ENCODE measurements at places on chromosomes 12 and 14.
A peak's percentile ranks its signal among the peaks of the same experiment; 100 is the strongest.

GRCh38 chr12:60594035-60594711, 998.3 kb downstream of the SLC16A7 start:
- DNase-seq: no peak

DNA sequence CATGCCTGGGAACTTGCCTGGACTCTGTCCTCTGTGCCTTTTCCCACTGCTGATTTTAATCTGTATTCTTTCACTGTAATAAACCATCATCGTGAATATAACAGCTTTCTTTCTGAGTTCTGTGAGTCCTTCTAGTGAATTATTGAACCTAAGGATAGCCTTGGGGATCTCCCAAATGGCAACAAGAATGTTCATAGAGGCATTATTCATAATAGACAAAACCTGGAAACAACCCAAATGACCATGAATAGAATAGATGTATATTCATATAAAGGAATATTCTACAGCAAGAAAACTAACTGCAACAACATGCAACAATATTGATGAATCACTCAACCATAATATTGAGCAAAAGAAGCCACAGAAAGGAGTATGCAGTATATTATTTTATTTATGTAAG, 44.7 kb upstream of the CEP83 start:
- DNase-seq: no peak

GRCh38 chr12:131734336-131735152, 23.7 kb downstream of the SFSWAP start:
- no peak for DNase-seq

GRCh38 chr14:91249841-91250616, 5.5 kb upstream of the GPR68 start:
- no peak for DNase-seq

DNA sequence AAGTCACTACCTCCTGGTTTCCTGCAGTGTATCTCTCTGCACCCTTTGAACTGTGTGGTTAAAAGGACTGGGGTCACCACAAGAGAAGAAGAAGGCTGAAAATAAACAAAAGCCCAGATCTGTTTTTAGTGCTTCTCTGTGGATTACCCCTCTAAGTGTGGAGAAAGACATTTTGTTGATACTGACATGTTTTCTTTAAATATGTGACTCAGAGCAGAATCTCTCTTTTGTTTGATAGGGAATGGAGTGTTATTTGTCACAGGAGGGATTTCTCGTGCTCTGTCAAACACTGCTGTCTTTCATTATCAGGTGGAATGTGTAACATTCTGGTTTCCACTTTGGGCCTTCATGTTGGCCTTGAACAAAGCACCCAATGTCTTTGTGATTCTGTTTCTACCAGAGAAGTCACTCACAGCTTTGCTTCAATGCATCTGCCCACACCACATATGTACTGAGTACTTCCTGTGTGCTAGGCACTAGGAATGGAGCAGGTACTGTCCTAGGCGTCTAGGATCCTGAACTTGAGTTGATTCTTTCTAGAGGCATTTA, 82.1 kb downstream of the PLXNC1 start:
- no peak for DNase-seq

GRCh38 chr12:131980263-131980662, 30.5 kb downstream of the EP400 start:
- peak; percentile 43 for DNase-seq

DNA sequence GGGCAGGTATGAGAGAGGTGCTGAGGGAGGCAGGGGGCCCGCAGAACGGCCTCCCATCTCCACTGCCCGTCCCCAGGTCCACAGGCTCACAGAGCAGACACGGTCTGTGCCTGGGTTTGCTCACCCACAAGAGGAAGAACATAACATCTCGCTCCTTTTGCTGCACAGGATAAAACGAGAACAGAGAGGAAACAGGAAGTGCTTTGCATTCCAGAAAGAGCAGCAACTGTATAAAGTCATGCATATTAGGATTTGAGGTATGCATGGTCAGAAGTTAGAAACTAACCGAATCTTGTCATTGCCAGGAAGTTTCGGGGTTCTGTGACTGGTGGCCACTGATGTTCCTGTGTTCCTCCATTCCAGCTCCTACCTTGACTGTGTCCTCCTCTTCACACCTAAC, 25.0 kb downstream of the NTF3 start:
- no peak for DNase-seq

DNA sequence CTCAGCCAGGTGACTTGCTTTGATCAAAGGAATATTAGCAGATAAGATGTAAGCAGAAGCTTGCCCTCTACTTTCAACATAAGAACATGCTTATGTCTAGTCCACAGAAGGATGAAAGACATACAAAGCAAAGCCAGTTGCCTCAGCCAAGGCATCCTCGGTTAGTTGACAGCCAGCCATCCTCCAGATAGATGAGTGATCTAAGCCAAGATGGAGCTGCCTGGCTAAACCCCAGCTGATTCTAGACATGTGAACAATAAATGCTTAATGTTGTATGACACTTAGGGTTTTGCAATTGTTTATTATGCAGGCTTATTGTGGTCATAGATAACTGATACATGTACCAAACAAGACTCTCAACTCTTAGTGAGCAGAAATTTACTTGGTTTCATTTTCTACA, 157.6 kb upstream of the TMTC2 start:
- DNase-seq: no peak

DNA sequence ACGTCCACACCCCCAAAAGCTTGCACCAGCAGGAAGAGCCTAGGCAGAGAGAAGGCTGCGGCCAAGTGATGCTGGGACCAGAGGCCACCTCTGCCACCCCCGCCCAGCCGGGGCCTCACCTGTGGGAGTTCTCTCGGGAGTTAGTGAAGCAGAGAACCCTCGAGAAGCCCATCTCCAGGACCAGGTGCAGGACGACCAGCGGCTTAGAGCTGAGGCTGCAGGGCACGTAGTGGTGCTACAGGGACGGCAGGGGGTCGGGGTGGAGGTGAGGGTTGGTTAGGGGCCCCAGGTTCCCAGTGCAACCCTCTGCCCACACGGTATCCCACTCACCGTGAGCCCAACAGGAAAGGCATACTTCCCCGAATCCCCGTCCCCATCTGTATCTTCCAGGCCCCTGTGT, 3.6 kb downstream of the DDX51 start:
- DNase-seq: no peak

DNA sequence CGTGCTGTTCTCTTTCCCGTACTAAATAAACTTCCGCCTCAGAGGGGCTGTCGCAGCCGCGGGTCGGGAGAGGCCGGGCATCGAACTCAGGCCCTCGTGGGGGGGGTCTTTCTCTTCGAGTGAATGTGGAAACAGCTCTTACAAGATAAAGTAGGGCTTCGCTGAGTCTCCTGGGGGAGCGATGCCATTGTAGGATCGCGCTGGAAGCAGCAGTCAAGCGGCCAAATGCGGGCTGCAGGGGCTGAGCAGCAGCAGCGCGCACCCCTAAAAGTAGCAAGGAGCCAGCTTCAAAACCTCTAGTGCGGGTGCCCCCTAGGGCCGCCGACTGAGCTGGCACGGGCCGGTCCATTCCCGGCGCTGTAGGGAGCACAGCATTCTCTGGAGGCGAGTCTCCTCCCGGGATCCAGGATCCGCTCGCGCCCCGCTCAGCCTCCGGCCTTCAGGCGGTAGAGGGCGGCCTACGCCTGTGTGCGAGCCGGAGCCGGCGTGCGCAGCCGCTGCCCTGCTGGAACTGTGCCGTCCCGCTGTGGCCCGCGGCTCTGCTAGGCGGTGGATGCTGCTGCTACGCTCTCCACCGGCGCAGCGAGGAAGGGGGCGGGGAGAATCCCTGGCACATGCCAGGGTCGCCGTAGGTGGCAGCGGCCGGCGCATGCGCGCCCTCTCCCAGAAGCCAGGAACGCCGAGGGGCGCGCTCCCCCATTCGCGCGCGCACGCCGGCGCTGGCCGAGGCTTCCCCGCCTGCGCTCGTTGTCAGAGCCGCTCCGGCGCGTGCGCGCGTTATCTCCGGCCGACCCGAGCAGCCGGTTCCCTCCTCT, at the start of gene FUT8:
Gene FUT8 (plus strand): TSS at position 699 of the 815 bp plus-strand sequence. CDS start 148,834 bp downstream, outside the sequence.
- DNase-seq: peak; percentile 94

DNA sequence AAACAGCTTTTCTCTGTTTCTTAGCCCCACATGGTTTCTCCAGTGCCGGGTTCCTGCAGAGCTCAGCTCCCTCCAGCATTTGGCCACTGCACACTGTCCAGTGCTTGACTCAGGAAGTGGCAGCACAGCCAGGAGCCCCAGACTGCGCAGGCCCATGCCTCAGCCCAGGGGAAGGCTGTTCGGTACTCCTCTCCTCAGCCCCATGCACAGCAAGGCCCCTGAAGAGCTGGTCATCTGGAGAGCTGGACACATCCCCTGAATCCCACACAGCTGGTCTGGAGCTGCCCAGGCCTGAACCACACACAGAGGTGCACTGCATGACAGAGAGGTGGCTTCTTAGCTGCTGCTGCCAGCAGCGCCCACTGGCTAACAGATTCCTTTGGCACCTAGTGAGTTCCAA, 48.3 kb downstream of the STAB2 start:
- no peak for DNase-seq

- DNase-seq: no peak
Observed at GRCh38 chr14:92463141-92463540, 50.4 kb upstream of the RIN3 start.

DNA sequence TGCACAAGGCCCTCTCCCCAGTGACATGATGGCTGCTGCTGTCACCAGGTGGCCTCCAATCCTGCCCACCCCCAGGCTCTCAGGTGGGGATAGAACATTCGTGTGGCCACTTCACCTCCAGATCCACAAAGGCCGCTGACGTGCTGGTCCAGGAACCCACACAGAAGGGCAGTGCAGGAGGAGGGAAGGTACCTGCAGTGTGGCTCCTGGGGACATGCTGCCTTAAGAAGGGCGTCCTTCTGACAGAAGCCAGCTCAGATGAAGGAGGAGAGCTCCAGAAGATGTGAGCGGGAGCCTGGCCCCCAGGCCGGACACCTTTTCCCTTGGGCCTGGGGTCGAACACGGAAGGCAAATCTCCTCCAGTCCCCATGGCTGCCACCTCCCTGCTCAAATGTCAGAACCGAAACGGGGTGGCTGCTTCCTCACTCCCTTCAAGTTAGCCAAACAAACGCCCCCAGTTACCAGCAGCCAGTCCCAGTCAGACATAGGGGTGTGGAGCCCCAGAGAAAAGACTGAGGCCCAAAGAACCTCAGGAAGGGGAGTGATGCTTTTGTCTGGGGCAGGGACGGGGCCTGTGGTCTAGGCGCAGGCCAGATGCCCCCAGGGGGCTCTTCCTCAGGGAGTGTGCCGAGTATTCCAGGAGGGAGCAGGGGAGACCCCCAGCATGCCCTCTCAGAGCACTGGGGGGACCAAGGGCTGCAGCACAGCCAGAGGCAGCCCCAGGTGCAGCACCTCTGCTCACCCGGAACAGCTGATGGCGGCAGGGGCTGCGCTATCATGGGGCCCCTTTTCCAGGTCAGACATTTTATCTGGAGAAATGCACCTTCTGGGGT, 155.9 kb downstream of the CALM1 start:
- no peak for DNase-seq

GRCh38 chr12:49870501-49871262, 27.8 kb upstream of the BCDIN3D start:
- DNase-seq: no peak

DNA sequence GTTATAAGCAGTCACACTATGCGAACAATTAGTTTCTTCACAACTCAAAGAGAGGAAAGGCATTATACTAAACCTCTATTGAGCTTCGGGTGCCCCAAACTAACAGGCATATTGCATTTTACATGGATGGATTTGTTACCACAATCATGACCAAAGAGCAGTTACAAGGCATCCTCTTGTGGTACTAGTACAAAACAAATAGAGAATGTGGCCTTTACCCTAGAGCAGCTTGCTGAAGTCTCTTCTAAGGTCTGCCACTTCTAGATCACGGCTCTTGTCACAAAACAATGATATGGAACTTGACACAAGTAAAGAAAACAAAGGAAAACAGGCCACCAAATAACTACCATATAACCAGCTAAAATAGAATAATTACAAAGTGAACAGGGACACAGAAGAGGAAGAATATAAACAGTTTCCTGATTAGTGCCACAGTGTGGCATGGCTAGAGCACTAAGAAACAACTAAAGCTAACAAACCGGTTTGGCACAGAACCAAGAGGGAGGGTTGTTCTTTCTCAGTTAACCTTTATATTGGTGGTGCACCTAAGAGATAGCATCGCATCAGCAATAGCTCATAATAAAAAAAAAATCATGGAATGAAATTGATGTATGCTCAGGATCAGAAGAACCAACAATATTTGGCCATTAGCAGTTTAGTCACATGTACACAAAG, 209.7 kb upstream of the ATP2B1 start:
- no peak for DNase-seq

- DNase-seq: no peak
Observed at GRCh38 chr14:31945701-31946100, 131.4 kb upstream of the ARHGAP5 start.

DNA sequence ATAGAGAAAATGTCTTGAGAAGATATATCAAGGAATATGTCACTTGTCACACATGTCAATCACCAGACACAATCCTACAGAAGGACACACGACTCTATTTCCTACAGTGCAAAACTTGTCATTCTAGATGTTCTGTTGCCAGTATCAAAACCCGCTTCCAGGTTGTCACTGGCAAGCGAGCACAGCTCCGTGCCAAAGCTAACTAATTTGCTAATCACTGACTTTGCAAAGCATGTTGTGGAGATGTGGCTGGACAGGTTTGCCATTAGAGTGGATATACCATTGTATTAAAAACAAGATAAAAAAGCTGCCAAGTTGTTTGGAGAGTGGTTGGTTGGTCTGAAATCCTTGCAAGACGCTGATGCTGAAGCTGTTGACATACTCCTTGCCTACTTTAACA, 7.9 kb upstream of the SGPP1 start:
- no peak for DNase-seq

DNA sequence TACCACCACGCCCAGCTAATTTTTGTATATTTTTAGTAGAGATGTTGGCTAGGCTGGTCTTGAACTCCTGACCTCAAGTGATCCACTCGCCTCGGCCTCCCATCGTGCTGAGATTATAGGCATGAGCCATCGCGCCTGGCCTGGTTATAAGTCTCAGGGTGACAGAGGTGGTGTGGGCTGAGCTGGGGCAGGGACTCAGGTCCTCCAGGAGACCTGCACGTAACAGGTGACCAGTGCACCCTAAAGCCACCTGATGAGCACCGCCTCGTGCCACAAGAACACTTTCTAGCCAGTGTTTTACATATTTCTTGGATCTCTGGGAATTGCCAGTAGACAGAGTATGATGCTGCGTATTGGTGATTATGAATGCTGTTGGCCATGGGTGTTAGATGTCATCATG, 136.5 kb upstream of the CPM start:
- no peak for DNase-seq

GRCh38 chr14:95503365-95504134, 12.9 kb downstream of the SYNE3 start:
- DNase-seq: no peak
